ENCODE measurements at places on chromosomes 13 and 19.

DNA sequence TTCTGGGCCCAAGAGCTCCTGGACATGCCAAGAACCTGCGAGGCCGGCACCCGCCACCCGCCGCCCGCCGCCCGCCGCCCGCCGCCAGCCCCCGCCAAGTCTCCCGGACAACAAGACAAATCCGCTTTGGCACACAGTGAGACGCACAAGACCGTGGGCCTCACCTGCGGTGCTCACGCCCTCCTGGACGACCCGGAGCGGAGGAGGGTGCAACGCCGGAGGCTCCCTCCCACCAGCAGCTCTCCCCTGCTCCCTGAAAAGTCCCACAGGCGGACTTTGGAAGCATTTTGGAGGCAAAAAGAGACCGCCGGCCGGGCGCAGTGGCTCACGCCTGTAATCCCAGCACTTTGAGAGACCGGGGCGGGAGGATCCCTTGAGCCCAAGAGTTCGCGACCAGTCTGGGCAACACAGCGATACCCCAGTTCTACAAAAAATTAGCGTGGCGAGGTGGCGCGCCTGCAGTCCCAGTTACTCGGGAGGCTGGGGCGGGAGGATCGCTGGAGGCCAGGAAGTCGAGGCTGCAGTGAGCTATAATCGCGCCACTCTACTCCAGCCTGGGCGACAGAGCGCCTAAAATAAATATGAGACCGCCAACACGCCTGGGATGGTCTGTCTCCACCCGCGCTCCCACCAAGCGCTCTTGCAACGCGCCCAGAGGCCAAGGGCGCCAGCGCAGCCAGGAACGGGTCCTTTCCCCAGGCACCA is 783 bp downstream of the RHPN2 start:
- no peaks in the 10 kb centered on the region for H3K27me3 ChIP-seq
- H3K27ac ChIP-seq: no peak overlapping the region
- peaks cover 4% of the 10 kb centered on the region for H3K36me3 ChIP-seq
- peak; percentile 71 for DNase-seq
- H3K4me1 ChIP-seq: no peaks in the 10 kb centered on the region

DNA sequence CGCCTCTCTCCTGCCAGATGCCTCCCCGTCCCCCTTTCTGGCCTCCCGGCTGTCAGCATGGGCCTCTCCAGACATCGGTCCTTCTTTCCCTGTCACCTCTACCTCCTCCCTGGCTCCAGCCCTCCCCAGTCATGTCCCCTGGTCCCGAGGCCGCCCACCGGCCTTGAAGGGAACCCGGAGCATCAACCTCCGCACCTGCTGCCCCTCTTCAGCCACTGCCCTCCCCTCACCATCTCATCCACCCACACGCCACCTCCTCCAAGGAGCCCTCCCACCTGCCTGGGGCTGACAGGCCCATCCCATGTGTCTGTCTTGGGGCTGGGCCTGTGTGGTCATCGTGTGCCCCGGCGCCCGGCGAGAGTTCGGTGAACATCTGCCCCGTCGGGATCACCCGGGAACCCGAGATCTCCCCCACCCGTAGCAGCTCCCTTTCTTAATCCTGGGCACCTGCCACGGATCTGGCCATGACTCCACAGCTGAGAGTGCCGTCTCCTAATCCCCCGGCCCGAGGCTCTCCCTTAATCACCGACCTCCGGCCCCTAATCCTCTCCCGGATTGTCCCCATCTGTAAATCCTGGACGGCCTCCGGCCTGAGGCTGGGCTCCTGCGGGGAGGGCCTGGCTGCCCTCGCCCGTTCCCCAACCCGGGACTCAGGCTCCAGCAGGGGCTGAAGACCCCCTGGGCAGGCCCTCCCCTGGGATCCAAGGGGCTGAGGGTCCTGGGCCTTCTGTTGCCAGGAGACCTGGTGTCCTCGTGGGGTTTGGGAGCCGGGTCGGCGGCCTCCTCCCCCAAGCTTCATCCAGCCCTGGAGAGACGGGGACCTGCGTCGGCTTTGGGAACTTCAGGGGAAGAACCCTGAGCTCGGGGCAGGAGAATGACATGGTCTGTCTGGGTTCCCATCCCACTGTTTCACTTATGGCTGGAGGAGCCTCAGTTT is 5.9 kb downstream of the HCN2 start:
- H3K4me3 ChIP-seq: no peak overlapping the region
- H3K27me3 ChIP-seq: peaks cover 40% of the 10 kb centered on the region
- H3K27ac ChIP-seq: no peak overlapping the region
- no peaks in the 10 kb centered on the region for H3K4me1 ChIP-seq

DNA sequence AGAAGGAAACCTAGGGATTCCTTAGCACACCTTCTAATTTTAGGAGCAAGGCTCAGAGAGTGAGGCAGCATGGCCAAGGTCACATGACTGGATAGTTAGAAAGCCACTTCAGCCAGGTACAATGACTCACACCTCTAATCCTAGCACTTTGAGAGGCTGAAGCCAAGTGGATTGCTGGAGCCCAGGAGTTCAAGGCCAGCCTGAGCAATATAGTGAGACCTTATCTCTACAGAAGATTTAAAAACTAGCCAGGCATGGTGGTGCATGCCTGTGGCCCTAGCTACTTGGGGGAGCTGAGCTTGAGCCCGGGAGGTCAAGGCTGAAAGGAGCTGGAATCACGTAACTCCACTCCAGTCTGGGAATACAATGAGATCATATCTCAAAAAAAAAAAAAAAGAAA is 69.2 kb downstream of the TEX26 start:
- no peaks in the 10 kb centered on the region for H3K27me3 ChIP-seq
- no peak overlapping the region for H3K4me3 ChIP-seq
- peak; percentile 35 for DNase-seq
- no peaks in the 10 kb centered on the region for H3K36me3 ChIP-seq
- H3K27ac ChIP-seq: no peak overlapping the region
- H3K4me1 ChIP-seq: no peaks in the 10 kb centered on the region

DNA sequence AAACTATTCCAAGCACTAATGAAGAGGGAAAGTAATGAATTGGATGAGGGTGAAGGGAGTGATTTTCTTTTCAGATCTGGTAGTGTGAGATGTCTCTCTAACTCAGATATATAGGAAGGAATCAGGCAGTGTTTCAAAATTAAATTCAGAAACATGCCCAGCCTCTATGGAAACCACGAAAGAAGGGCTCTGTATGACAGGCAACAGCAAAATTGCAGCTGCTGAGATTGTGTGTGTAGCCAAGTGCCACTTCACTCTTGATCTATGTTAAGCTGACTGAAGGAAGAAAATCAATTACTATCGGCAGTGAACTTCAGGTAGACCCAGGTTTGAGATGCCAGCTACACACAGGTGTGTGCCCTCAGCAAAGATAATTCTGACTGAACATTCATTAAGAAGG is 387.4 kb downstream of the PCDH9 start:
- no peak overlapping the region for H3K4me3 ChIP-seq
- no peaks in the 10 kb centered on the region for H3K27me3 ChIP-seq
- no peaks in the 10 kb centered on the region for H3K36me3 ChIP-seq
- DNase-seq: no peak

DNA sequence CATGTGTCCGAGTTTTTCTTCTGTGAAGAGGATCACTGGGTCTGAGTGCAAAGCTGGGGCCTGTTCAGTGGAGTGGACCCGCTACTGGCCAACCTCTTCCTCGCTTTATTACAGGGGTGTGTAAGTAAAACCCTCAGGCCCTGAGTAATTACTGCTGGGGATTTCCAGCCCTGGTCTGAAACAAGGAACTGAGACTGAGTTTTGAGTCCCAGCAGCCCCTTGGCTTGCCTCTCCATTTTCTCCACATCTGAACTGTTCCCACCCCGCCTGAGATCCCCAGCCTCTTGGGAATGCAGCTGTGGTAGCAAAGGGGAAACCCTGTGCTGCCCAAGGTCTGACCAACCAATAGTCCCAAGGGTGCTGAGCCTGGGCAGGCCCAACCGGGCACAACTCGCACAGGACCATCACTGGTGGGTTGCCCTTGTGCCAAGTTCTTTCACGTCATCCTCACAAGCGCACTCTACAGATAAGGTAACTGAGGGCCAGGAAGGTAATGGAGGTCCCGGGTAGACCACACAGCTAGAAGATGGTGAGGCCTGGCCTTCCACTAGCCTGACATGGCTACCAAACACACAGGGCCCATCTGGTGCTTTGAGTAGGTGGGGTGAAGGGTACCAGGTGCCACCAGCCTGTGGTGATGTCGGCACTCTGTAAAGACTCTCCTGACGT is 13.7 kb upstream of the SLC35E1 start:
- H3K4me3 ChIP-seq: no peak overlapping the region
- H3K27ac ChIP-seq: no peak overlapping the region
- no peaks in the 10 kb centered on the region for H3K27me3 ChIP-seq
- H3K36me3 ChIP-seq: no peaks in the 10 kb centered on the region

DNA sequence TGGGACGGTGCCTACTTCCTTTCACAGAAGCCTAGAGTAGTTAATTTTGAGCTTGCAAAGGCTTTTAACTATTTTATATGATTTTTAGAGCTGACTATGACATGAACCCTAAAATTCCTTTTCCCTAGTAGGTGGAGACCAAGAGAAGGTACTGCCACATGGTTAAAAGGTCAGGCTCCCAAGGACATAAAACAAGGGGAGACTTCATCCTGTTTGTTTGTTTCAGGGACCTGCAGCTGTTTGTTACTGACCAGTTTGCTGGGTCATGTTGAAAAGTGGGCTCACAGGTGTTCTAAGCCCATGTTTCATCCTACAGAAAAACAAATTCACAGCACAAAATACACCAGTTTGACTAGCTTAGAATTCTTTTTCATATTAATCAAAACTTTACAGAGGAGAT is 3.9 kb upstream of the ZNF460 start:
- H3K4me1 ChIP-seq: no peaks in the 10 kb centered on the region
- no peak for DNase-seq
- no peaks in the 10 kb centered on the region for H3K36me3 ChIP-seq
- no peaks in the 10 kb centered on the region for H3K27me3 ChIP-seq

DNA sequence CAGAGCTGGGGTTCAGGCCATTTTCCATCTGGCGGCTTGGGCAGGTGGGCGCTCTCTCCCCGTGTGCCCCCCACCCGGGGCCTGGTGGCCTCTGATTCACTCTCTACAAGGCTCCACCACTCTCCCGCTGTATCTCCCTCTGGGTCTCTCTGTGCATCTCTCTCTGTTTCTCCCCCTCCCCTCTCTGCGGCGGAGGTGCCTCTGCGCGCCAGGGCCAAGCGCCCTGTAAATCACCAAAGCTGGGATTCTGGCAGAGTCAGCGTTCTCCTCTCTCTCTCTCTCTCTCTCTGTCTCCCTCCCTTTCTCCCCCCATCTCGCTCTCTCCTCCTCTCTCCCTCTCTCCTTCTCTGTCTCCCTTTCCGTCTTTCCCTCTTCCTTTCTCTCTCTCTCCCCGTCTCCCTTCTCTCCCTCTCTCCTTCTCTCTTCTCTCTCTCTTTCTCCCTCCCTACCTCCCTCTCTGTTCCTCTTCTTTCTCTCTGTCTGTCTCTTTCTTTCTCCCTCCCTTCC is 3.9 kb downstream of the NFIC start:
- H3K4me3 ChIP-seq: no peak overlapping the region
- DNase-seq: no peak
- no peaks in the 10 kb centered on the region for H3K36me3 ChIP-seq
- no peaks in the 10 kb centered on the region for H3K4me1 ChIP-seq
- H3K27me3 ChIP-seq: peaks cover 87% of the 10 kb centered on the region

DNA sequence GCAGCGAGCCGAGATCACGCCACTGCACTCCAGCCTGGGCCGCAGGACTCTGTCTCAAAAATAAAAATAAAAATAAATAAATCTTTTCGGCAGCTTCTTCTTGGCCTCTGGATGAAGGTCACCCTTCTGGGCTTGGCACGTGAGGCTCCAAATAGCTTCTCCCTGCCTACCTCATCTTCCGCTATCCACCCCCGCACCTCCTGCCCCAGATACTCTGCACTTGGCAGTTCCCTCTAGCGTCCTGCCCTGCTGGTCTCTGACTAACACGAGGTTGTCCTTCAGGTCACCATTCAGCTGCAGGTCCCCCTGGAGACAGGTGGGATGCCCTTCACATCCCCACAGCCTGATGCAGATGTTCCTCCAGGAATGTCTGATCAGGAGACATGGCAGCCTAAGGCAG is 8.5 kb upstream of the CCL25 start:
- H3K27me3 ChIP-seq: peaks cover 3% of the 10 kb centered on the region
- no peaks in the 10 kb centered on the region for H3K4me1 ChIP-seq
- no peak overlapping the region for H3K27ac ChIP-seq
- no peak for DNase-seq
- H3K36me3 ChIP-seq: no peaks in the 10 kb centered on the region

- no peaks in the 10 kb centered on the region for H3K36me3 ChIP-seq
- H3K27ac ChIP-seq: no peak overlapping the region
- no peak for DNase-seq
- H3K27me3 ChIP-seq: no peaks in the 10 kb centered on the region
- H3K4me1 ChIP-seq: no peaks in the 10 kb centered on the region
Observed at GRCh38 chr13:111404746-111405145, 84.3 kb downstream of the TEX29 start.

- H3K4me1 ChIP-seq: no peaks in the 10 kb centered on the region
- DNase-seq: peak; percentile 93
- no peak overlapping the region for H3K4me3 ChIP-seq
- H3K36me3 ChIP-seq: no peaks in the 10 kb centered on the region
Observed at GRCh38 chr19:38210458-38210987, 13.5 kb downstream of the DPF1 start.

DNA sequence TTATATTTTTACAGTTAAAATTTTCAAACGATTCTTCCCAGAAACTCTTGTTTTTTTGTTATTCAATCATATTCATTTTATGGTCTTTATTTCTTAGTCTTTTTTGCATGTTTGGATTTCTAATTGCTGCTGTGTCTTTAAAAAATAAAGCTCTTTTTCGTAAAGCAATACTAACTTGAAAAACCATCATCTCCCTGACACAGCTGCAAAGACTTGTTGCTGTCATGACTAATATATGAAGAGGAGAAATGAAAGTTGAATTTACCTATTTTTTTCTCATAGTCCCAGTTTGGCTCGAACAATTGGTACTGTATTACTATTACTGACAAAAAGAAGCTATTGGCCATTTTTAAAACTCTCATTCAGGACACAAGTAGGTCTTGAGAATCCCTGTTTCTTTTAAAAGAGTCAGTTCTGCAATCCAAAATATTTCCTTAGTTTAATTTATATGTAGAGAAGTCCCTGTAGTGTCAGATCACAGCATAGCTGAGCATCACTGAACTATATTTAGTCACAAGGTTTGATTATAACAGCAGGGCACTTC is 12.1 kb upstream of the SPART start:
- H3K4me3 ChIP-seq: no peak overlapping the region
- peaks cover 4% of the 10 kb centered on the region for H3K4me1 ChIP-seq
- no peak for DNase-seq

DNA sequence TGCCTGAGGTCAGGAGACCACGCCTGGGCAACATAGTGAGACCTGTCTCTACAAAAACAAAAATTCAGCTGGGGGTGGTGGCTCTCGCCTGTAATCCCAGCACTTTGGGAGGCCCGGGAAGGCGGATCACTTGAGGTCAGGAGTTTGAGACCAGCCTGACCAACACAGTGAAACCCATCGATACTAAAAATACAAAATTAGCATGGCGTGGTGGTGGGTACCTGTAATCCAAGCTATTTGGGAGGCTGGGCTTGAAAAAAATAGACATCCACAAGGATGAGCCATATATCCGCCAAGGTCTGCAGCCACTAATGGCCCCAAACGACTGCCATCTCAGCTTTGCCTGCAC is 3.1 kb downstream of the RPS16 start:
- H3K4me3 ChIP-seq: no peak overlapping the region
- H3K27me3 ChIP-seq: no peaks in the 10 kb centered on the region
- no peak for DNase-seq
- peaks cover 6% of the 10 kb centered on the region for H3K4me1 ChIP-seq
